ENCODE measurements at places on chromosomes 6 and 20.
A peak's percentile ranks its signal among the peaks of the same experiment; 100 is the strongest.

DNA sequence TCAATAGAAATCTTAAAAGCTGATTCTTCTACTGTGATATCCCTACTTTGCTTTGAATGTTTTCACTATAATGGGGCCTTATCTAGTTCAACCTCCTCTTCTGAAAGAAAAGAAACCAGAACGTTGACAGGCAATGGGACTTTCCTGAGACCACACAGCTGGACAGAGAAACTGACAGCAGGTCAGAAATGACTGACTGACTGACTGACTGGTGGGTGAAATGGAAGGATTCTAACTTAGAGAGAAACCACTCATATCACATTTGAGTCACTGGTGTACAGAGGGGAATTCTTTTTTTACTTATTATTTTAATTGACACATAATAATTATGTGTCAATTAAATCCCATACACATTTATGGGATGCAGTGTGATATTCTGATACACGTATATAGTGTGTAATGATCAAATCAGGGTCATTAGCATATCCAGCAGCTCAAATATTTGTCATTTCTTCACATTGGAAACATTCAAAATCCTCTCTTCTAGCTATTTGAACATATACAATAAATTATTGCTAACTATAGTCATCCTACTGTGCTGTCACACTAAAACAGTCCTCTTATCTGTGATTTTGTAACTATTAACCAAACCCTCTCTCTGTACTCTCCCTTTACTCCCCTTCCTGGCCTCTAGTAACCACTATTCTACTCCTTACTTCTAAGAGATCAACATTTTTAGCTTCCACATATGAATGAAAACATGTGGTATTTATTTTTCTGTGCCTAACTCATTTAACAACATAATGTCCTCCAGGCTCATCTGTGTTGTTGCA lies 64.8 kb upstream of the NRSN1 start:
- no peak for DNase-seq

DNA sequence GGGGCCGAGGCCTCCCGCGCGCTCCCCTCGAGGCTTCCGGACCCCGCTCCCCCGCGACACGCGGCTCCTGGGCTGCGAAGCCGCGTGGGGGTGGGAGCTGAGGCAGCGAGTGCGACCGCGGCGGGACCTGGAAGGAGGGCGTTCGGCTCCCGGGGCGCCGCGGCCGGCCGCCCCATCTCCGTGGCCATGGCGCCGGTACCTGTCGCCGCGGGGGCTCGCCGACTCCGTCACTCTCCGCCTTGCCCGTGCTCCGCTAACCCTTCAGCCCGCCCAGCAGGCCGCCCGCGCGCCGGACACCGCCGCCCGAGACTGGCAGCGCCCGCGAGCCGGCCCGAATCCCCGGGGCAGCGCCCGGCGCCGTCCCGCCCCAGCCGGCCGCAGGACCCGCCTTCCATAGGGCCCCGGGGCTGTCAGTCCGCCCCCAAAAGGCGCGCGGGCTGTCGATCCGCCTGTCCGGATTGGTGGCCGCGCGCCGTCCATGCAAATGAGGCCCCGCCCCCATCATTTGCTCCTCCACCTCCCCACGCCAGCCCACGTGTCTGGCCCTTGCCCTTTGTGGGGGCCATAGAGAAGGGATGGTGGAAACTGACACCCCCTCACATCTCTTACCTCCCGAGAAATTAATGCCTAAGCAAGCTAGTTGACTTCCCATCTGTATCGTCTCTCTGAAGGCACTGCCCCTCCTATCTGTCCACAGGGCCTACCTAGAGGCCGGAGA lies at the start of gene FKBP5:
Gene FKBP5, minus strand, starts transcription at position 311 of the 718 bp plus-strand sequence. CDS start 46,091 bp downstream, outside the sequence.
- peak; percentile 77 for DNase-seq

GRCh38 chr6:17101422-17102257 lies at the start of gene STMND1:
Gene STMND1, plus strand, starts transcription at chr6:17102050. Its CDS starts 208 bp downstream, at chr6:17102258.
- DNase-seq, result no peak

GRCh38 chr6:21262504-21262903 lies 331.0 kb upstream of the SOX4 start:
- no peak for DNase-seq

DNA sequence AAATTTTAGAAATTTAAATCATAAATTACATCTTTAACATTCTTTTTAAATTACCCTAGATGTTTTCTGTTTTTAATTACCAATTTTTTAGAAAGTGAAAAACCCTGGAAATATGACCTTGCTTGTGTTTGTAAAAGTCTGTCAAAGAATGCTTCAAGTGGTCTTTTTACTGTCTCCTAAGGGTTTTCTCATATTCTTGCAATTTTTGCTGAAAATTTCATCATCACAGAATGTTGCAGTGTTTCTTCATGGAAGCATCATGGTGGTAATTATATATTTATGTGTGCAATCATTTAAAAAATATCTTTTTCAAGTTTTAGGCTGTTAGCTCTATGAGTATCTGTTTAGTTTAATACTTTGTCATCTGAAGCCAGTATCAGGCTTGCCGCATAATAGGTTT lies 178.2 kb downstream of the HDGFL1 start:
- no peak for DNase-seq

- DNase-seq, result no peak
Observed at GRCh38 chr6:137762168-137763090, 104.6 kb upstream of the TNFAIP3 start.

GRCh38 chr6:137213331-137213740 lies 5.8 kb downstream of the IFNGR1 start:
- DNase-seq, result no peak

- DNase-seq, result no peak
Observed at GRCh38 chr20:16062661-16063581, 510.3 kb downstream of the KIF16B start.

DNA sequence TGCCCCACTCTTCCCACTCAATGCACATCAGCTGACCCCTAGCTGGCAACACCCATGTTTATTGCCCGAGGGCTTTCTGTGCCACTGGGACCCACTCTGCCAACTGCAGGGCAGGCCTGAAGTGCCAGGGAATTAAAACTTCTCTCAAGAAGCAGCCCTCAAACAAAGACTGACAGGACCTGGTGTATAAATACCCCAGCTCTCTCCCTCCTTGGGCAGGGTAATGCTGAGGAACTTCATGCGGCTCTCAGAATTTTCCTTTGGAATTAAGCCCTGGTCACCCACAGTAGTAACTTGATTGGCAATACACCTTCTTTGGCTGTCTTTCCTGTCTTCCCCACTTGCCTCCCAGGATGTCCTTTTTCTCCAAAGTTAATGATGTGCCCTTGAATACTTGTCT lies 5.3 kb upstream of the GDAP1L1 start:
- no peak for DNase-seq

- no peak for DNase-seq
Observed at GRCh38 chr20:6008254-6008653, 45.6 kb downstream of the LRRN4 start.

DNA sequence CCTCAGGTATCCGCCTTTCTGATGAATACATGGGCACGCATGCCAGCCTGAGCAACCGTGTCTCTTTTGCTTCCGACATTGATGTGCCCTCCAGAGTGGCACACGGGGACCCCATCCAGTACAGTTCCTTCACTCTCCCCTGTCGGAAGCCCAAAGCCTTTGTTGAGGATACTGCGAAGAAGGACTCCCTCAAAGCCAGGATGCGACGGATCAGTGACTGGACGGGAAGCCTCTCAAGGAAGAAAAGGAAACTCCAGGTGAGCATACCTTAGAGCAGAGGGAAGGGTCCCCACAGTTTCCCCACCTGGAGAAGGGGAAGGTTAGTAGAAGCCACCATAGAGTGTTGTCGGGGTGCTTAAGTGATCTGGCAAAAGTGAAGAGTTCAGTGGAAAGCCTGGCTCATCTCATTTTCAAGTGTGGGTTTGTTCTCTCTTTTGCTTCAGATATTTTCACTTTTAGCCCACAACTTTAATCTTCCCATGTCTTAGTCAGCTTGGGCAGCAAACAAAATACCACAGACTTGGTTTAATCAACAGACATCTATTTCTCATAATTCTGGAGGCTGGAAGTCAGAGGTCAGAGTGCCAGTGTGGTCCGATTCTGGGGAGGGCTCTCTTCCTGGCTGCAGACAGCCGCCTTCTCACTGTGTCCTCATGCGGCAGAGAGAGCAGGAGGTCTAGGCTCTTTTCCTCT lies 133.5 kb upstream of the CLDN20 start:
- no peak for DNase-seq

DNA sequence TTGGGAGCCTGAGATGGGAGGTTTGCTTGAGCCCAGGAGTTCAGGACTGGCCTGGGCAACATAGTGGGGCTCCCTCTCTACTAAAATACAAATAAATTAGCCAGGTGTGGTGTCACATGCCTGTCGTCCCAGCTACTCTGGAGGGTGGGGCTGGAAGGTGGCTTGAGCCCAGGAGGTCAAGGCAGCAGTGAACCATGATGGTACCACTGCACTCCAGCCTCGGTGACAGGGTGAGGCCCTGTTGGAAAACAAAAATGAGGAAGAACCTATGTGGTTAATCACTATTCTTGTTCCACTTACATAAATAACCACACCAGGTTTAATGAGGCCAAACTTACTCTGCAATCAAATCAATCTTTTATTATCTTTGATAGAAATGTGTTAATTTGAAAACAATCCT lies 5.4 kb downstream of the PPDPF start:
- no peak for DNase-seq

GRCh38 chr20:5031206-5031557 lies 29.9 kb upstream of the SLC23A2 start:
- no peak for DNase-seq

- no peak for DNase-seq
Observed at GRCh38 chr20:48668451-48668946, 159.3 kb downstream of the PREX1 start.

DNA sequence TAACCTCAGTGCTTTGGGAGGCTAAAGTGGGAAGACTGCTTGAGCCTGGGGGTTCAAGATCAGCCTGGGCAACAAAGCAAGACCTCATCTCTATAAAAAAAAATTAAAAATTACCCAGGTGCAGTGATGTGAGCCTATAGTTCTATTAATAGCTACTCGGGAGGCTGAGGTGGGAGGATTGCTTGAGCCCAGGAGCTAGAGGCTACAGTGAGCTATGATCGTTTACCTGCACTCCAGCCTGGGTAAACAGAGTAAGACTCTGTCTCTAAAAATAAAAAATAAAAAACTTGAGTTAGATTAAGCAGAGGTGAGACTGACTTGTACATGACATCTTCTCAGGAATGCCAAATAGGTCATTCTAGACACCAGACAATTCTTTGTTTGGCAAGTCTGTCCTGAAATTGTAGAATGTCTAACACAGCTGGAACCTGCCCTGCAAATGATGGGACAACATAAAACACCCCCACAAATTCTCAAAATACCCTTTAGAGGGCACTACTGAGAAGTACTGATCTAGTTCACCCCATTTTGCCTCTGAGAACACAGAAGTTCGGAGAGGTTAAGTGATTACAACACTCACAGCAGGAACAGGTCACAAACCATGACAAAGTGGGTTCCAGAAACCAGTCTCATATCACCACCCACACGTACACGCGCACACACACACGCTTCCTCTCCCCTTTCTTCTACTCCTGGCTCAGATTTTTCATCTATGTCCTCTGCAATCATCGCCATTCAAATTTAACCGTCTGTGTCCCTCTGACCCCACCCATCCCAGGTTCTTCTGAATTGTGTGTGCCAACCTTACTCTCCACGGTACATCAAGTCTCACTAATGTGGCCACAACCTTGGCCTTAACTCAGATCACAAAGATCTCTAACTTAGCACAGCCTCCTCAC lies 38.3 kb downstream of the ARHGAP18 start:
- peak; percentile 65 for DNase-seq

DNA sequence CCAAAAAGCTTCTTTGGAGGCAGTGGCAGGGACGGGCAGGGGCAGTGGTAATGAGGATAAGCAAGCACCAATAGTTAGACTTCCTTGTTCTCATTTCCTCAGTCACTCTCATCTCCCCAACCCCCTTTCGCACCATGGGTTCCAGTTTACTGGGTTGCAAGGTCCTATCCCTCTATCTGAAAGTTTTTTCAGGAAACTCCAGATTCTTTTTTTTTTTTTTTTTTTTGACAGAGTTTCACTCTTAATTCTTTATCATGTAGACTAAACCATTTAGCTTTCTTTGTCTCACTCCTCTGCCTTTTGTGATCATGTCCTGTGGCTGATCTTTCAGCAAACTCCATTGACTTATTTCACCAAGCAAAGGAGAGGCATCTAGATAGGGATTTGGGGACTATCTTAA lies 51.4 kb upstream of the GMDS start:
- no peak for DNase-seq

GRCh38 chr20:15799871-15800270 lies 773.4 kb downstream of the KIF16B start:
- no peak for DNase-seq

GRCh38 chr6:101777646-101778045 lies 384.1 kb downstream of the GRIK2 start:
- DNase-seq, result no peak

- no peak for DNase-seq
Observed at GRCh38 chr6:7589221-7589620, 777 bp upstream of the SNRNP48 start.

GRCh38 chr20:40997116-40997515 lies 31.5 kb upstream of the TOP1 start:
- no peak for DNase-seq

DNA sequence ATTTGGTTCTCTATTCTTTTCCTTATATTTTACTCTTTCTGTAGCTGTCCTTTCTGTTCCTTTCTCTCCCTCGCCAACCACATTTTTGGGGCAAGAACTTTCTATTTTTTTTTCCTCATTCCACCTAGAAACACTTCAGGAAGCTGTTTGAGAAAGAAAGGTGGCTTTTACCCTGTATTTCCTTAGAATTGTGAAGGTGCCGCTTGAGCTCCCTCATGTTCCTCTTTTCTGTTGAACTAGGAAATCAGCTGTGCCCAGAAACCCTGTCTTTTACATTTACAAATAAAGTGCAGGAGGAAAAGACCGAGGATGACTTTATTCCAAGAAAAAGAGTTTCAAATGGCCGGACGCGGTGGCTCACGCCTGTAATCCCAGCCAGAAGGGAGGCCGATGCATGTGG lies 38.2 kb downstream of the OR2B2 start:
- DNase-seq, result no peak

DNA sequence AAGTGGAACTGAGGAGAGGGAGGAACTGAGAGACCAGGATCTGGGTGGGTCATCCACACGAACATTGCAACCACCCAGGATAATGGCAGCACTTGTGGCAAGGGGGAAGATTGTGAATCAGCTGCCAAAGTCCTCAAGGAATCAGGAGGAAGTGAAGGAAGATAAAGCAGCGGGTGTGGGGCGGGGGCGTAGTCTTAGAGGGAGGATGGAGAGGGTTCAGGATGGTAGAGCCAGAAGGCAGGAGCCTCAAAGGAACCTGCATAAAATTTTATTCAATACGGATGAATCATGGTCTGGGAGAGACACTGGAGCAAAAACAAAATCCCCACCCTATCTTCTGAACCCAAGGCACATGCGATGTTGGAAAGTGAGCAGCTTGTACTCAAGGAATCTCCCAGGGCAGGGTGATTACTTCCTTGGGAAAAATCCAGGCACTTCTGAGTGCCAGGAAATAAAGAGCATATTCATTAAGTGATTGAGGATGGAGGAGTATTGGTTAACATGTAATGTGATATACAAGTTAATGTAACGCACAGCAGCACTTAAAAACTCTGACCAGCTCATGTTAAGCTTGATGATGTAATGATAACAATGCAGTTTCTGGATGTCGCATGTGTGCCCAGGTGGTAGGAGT lies 82.0 kb upstream of the B3GAT2 start:
- DNase-seq, result no peak
